ENCODE measurements at places on chromosomes 4 and X.
A peak's percentile ranks its signal among the peaks of the same experiment; 100 is the strongest.

GRCh38 chrX:46152756-46153155 is 392.5 kb downstream of the ZNF674 start:
- DNase-seq: no peak

- DNase-seq: no peak
Observed at GRCh38 chrX:130778773-130779172, 124.2 kb downstream of the ENOX2 start.

GRCh38 chr4:9919047-9919446 is 102.2 kb downstream of the SLC2A9 start:
- no peak for DNase-seq

DNA sequence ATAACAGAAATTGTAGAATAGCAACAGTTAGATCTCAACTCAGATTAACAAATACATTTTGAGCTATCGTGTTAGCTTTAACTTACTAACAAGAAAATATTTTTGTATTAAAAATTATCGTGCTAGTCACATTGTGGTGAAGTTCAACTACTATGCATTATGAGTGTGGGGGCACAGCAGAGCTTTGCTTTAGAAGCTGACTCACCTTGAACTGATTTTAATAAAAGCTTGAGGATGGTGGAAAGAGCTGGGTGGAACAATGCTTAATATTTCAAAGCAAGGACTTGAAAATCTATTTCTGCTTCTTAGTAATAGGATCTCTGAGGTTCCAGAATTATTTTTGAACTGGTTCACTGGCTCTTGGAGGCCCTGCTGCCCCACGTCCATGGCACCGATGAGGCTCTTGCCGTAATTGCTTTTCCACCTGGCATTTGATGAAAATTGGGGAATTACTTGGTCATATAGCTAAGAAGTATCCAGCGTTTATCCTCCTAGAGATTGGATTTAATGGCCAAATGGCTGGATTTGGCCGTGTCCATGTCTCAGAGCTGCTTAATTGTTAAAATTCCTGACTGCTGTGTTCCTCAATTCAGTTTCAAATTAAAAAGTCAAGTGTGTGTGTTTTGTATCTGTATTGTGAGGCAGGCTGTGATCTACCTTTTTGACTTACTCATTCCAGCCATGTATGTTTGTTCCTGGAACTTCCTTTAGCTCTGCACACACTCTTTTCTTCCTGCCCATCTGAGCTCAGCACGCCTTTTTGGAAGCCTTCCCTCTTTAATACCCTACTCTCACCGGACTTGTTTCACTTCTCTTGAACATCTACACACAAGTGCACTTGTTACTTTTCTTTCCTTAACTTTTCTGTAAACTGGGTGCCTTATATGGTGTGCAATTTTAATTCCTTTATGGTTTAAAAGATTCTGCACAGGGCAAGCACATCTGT is 66.6 kb upstream of the LIMCH1 start:
- DNase-seq: no peak

DNA sequence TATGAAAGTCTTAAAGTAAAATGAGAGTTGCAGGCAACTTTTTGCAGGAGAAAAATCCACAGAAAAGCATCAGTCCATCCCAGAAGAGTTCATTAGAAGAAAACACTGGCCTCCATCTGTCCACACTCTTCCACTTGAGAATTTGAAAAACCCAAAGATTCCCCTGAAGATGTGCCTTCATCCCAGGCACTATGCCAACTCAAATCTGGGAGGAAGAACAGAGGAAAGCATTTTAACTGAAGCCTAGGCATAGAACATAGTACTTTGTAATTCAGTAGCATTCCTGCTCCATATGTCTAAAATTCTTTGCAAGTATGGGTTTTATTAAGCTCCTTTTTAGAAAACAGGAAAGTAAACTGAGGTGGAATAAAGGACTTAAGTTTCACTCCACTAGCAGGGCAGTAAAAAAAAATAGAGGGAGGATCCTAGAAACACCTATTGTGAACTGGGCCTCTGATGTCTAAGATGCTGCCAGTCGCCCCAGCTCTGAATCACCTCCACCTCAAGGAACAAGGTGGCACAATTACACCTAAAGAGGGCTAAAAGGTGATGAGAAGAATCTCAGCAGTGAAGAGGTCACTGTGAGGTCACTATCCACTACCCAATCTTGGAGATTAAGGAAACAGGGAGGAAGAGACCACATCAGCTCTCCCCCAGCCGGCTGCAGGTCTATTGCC is 141.9 kb upstream of the FAM241A start:
- no peak for DNase-seq

- no peak for DNase-seq
Observed at GRCh38 chrX:1213971-1214370, 1.5 kb upstream of the CRLF2 start.

DNA sequence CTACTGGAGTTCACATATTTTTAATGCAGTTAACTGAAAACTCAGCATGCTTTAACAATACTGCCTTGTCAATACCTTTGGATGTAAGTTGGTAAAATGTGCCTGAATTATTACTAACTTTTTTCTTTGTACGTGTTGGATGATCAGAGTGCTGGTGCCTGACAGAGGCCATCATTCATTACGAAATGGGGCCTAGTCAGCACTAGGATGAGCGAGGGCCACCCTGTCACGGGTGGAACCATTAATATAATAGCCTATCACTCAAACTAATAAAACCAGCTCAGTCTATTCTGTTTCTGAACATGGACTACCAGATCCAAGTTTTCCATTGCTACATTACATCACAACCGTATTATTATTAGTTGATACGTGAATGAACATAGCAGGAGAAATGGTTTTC is 501.7 kb upstream of the TENM3 start:
- DNase-seq: no peak

- DNase-seq: no peak
Observed at GRCh38 chr4:2006956-2007653, 1.7 kb downstream of the NELFA start.

DNA sequence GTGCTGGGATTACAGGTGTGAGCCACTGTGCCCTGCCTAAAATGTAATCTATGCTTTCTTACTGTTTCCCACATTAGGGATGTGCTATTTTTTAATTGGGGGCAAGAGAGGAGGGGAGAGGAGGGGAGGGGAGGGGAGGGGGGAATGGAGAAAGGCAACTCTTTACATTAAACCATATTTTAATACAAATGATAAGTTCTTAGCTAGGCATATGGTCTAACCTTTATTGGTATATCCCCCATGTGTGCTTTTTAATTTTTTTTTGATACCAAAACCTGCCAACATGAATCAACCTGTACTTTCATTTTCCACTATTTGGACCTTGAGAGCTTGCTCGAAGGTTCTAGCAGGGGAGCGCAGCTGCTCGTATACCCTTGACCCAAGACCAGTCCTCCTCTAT is 6.4 kb downstream of the CLOCK start:
- no peak for DNase-seq

- no peak for DNase-seq
Observed at GRCh38 chr4:14977830-14978229, 24.5 kb upstream of the CPEB2 start.

GRCh38 chrX:132751063-132751690 is 207.3 kb downstream of the HS6ST2 start:
- no peak for DNase-seq

- DNase-seq: no peak
Observed at GRCh38 chr4:123878976-123879375, 482.4 kb downstream of the SPRY1 start.

- DNase-seq: no peak
Observed at GRCh38 chr4:24328310-24328709, 256.0 kb downstream of the DHX15 start.

GRCh38 chr4:178316211-178316610 is 874.0 kb upstream of the AGA start:
- no peak for DNase-seq

GRCh38 chrX:110462957-110463356 is 104.3 kb downstream of the RTL9 start:
- DNase-seq: no peak

- DNase-seq: peak; percentile 5
Observed at GRCh38 chrX:54042609-54043021, 1.7 kb downstream of the PHF8 start.

DNA sequence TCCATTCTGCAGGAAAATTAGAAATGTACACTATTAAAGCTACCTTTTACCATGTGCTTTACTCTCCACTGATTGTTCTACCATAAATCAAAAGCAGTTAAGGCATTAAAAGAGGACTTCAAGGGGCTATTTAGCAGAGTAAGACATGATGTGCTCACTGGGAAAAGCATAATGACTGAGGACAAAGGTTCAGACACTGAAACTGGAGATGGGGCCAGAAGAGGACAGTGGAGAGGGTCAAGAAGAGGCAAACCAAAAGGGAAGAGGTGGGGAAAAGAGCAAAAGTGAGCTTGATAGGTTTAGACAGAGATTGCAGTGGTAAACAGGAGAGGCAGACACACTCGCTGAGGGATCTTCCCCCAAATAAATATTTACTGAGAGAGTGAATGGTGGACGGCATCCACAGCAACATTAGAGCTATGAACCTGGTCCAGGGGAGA is 23.8 kb downstream of the SH3RF1 start:
- DNase-seq: no peak

DNA sequence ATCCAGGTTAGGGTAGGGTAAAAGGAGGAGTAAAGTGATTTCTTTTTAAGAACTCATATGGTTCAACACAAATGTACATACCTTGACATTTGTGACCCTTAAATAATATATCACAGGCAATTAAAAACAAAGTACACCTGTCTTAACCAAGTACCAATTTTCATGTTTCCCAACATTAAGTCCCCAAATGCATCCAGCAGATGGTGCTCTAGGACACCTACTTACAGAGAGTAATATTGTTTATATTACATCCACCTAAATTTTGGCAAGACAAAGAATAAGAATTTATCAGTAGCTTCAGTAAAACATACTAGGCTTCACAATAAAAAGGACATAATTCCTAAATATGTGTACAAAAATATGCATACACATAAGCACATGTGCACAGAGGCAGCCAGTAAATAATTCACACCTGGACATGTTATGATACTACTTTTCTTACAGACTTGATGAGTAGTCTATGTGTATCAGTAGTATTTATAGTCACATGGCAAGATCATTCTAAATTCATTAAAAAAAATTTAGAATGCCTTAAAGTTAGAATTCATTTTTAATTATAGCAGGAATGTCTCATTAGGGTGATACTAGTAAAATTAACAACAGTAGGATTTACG is 219.7 kb downstream of the DCLK2 start:
- peak; percentile 5 for DNase-seq

- DNase-seq: no peak
Observed at GRCh38 chr4:55170462-55170861, 45.1 kb upstream of the KDR start.

DNA sequence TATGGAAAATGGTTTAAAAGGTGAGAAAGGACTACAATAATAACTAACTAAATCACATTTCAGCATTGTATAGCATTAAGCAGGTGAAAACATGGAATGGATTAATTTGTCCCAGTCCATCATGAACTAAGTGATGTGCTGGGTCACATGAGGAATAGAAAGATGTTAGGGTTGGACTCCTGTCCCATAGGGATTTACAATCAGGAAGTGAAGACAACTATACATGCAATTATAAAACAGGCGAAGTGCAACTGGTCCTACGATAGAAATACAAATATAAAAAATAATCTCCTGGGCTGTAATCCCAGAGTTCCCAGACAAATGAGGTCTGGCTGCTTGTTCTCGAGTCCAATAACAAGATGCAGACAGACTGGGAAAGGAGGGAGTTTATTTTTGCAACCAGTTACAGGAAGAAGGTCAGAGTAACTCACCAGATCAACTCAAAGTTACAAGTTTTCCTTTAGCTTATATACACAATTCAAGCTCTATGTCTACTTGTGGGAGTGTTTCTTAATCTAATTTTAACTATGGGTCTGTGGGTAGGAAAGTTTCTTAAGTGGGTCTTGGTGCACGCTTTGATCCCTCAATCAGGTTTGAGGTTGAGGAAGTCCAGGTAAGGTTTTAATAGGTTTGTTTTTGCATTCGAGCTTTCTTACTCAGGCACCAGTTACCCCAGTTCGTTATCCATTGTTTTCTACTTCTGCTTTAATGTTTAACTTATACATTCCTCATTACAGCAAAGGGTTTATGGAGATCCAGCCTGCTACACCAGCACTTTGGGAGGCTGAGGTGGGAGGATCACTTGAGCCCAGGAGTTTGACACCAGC is 50.1 kb downstream of the IGFBP7 start:
- no peak for DNase-seq

GRCh38 chr4:24013668-24014422 is 124.0 kb upstream of the PPARGC1A start:
- no peak for DNase-seq

DNA sequence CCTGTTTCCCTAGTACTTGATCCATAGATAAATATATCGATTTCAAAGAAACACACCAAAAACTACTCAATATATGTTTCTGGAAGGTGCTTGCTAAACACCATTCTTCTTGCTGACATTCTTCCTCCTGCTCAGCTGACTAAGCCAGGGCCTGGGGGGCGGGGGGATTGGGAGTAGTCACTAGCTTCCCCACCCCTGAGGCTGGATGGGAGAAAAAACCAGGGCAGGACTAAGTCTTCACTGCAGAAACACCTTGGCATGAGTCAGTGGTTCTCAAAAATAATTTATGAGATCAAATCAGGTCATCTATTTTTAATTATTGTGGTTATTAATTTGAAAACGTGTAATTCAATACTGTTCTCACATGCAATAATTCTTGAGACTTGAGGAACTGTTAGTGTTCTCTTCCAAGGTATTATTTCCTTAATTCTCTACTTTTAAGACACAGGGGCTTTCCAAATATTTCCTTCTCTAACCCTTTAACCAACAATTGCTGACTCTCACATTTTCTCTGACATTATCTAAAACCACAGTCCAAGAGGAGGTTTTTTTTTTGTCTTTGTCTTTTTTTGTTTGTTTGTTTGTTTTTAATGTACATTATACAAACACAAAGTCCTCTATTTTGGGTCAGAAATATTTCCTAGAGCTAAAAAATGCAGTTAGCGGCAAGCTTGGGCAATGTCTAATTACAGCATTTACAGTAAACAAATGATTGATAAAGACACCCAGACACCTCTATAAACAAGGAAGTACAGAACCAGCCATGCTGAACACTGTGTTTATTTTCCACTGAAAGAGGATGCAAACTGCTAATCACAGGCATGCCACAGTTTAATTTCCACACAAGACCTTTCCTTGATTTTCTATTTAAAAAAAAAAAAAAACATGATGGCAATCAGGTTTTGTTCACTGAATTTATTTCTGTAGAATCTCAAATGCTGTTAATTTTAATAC is 120.3 kb upstream of the USP9X start:
- no peak for DNase-seq

DNA sequence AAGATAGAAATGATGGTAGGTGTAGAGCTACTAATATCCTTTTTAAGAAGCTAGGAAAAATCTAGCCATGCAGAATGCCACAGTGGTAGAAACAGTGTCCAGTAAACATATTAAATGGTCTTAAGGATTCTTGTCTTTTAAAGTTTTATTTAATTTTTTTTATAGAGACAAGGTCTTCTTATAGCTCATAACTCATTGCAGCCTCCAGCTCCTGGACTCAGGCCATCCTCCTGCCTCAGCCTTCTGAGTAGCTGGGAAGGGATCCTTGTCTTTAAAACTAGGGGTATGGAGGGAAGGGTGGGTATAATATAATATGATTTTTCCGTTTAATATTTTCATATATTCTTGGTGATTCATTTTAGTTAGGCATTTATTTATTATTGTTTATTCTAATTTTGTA is 3.8 kb downstream of the TMEM165 start:
- DNase-seq: no peak
